SW480 (cell line): ENCODE measurements at places on chromosomes 6 and 20.
A peak's percentile ranks its signal among the peaks of the same experiment; 100 is the strongest.

GRCh38 chr6:53067849-53068361 lies 2.7 kb downstream of the FBXO9 start:
- no peak for DNase-seq

- DNase-seq: peak; percentile 62
These were observed 5.5 kb upstream of the SOX4 start for GRCh38 chr6:21587961-21588480.

- no peak for DNase-seq
These were observed 27.4 kb downstream of the NPEPL1 start for GRCh38 chr20:58719971-58720371.

DNA sequence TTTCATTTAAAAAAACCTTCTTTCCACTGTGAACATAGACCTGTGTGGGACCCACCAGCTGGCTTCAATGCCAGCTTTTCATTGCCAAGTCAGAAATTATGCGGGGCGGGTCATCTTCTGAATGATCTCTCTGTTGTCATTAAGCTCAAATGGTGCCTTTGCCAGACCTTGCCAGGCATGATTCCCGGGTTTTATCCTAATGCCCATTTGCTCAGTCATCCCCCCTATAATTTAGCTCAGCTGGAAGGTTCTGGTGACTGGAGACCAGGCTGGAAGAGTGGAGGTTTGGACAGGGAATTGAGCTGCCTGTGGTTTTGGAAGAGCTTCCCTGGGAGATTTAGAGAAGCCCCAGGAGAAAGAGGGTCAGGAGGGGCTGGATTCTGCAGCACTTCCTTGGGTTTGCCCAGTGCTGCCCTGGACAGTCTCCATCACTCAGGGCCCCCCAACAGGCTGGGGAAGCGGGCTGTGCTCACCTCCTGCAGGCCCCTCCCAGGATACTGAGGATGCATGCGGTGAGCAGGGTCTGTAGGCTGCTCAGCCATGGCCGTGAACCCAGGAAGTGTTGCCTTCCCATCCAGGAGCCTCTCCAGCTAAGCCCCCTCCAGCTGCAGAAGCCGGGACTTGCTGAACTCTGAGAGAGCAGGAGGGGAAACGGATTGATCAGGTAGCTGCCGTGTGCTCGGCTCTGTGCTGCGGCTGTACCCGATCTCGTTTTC lies 273.0 kb downstream of the CDH4 start:
- DNase-seq: no peak

DNA sequence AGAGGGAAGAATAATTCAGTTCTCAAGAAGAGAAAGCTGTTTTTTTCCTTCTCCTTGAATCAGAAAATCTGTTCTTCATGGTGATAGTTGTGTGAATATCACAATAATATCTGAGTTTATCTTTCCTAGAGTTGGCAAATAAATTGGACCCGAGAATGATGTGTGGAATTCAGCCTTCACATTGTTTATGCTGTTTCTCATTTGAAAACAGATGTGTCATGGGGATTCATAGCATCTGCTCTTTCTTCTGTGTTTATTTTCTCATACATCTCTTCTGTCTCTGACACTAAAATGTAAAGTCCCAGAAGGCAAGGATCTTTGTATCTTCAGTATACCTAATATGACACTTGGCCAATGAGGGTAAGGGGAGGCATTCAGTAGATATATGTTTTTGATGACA lies 103.6 kb upstream of the SGK1 start:
- DNase-seq: no peak

DNA sequence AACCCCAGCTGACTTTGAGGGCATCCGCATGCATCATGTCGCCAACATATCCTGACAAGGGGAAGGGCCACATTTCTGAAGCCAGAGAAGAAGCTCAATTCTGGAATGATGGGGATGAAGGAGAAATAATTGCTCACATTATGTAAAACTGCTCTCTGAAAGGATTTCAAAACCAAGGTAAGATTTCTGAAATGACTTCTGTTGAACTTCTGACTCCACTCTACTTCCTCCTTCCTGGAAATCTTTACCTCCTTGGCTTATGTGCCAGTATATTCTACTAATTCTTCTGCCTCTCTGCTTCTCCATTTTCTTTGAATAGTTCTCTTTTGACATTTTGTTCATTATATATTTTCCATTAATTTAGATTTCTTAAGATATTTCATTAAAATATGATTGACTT lies 31.9 kb downstream of the HLA-DPB1 start:
- DNase-seq: no peak

DNA sequence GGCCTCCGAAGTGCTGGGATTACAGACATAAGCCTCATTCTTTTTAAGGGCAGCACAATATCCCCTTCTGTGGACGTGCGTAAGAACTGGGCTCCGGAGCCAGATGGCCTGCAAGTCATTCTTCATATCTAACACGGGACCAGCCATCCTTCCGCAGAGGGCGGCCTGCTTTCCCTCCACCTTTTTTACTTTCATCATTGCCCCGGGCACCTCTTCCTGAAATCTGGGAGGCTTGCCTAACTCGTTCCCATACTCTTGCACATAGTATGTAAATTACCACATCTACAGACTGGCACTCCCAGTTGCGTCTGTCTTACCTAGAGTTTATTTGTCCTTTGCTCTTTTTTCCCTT lies 29.9 kb upstream of the SLC23A2 start:
- DNase-seq: no peak

GRCh38 chr6:107703606-107704005 lies 120.5 kb downstream of the SCML4 start:
- DNase-seq: no peak

DNA sequence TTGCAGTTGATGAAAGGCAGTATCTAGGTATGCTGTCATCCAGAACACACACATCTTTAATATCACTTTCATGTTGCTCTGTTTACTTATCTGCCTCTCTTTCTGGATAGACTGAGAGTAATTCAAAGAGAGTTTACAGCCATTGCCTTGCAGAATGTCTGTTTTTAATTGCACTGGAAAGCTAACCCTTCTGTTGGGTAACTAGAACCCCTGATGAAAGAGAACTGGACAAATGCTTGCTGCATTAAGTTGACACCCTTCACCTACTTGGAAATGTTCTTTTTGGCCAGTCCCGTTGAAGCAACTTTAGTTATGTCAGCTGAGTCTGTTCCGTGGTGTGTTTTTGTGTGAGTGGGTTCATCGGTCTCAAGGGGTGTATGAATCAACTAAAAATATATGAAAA lies 383.8 kb upstream of the CITED2 start:
- DNase-seq: no peak

DNA sequence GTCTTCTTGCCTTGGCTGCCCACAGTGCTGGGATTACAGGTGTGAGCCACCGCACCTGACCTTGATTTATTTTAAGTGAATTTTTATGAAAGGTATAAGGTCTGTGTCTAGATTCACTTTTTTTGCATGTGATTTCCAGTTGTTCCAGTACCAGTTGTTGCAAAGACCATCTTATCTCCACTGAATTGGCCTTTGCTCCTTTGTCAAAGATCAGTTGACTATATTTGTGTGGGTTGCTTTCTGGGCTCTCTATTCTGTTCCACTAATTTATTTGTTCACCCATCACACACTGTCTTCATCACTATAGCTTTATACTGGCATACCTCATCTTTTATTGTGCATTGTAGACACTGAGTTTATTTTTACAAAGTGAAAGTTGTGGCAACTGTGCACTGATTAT lies 56.3 kb downstream of the ANKS1A start:
- DNase-seq: no peak

GRCh38 chr20:10603971-10604864 lies 69.6 kb downstream of the JAG1 start:
- DNase-seq: peak; percentile 25

DNA sequence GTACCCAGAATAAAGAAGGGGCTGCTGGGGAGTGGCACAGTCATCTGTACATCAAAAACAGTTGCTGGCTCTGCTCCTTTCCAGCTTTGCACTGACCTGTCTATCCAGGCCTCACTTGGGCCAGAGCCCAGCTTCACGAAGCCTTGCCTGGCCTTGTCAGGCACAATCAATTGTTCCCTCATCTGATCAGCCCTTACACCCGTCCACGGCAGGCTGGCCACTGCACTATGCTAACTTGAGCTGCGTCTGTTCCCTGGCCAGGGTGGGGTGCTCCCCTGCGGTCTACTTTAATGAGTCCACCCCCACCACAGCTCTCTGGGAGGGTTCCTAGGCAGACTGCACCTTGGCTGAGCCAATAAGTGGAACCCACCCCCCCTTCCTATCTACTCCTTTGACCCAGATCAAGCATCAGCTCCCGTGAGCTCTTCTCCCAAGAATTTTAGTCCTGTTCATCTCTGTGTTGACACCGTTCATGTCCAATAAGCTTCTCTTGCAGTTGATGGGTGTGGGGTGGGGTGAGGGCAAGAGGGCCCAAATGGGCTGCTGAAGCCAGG lies 74.3 kb upstream of the MLN start:
- DNase-seq: no peak

- DNase-seq: no peak
These were observed 32.0 kb upstream of the KATNA1 start for GRCh38 chr6:149680503-149680902.

GRCh38 chr6:148455674-148456558 lies 113.3 kb downstream of the SASH1 start:
- no peak for DNase-seq

- DNase-seq: no peak
These were observed 127.0 kb upstream of the STXBP5 start for GRCh38 chr6:147077251-147077650.

DNA sequence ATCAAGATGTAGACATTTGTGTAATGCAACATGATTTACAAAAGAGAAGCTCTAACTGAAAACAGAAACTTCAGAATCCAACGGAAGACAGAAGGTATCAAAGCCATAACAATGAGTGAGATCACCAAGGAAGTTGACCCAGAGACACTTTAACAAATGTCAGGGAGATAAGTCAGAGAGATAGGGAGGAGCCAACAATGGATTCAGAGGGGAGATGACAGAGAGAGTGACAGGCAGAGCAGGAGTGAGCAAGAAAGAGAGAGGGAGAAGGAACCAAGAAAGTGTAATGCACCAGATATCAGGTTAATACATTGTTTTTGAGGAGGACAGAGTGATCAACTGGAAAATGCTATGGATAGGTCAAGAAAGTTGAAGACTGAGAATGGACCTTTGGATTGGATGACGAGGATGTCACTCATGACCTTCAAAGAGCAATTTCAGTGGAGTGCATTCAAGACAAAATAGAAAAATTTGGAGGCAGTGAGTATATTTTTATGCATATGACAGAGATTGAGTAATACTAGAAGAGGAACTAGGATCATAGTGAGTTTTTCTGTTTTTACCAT lies 86.6 kb downstream of the TRDN start:
- DNase-seq: no peak

DNA sequence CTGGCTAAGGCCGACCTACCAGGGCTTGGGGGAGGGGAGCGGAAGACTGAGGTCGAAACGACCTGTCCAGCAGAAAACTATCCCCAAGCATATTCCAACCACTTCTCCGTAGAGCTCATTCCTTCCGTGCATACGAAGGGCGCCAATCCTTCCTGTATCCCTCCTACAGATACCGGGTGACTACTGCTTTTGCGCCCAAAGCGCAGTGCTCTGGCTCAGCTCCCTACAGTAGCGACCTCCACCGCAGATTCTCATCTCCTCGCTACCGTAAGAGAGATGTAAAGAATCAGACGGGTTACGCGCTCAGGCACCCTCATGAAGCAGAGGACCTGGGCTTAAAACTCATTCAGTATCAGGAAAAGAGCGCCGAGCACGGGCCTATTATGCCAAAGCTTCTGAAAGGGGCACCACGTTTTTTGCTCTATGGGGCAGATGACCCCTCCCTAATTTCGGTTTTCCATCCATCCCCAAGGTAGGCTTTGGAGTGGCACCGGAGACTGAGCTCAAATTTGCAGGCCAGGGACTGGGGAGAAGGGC lies 563 bp upstream of the NNAT start:
- no peak for DNase-seq

- no peak for DNase-seq
These were observed 312.3 kb downstream of the PRL start for GRCh38 chr6:21984561-21984960.

- no peak for DNase-seq
These were observed 131.8 kb downstream of the FOXA2 start for GRCh38 chr20:22452442-22453011.

- no peak for DNase-seq
These were observed 48.9 kb downstream of the DUSP22 start for GRCh38 chr6:340991-341827.

DNA sequence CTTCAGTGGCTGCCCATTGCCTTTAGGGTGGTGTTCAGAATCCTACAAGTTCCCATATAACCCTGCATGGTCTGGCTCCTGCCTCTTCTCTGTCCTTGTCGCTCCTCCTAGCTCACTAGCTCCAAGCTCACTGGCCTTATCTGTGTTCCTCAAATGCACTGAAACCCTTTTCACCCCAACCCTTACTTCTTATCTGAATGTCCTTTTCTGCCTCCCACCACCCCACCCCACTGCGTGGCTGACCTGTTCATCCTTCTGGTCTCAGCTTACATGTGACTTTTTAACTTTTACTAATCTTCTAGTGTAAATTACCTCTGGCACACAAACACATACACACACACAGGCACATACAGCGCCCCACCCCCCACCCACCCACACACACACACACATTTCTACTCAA lies 41.0 kb upstream of the GLP1R start:
- no peak for DNase-seq

DNA sequence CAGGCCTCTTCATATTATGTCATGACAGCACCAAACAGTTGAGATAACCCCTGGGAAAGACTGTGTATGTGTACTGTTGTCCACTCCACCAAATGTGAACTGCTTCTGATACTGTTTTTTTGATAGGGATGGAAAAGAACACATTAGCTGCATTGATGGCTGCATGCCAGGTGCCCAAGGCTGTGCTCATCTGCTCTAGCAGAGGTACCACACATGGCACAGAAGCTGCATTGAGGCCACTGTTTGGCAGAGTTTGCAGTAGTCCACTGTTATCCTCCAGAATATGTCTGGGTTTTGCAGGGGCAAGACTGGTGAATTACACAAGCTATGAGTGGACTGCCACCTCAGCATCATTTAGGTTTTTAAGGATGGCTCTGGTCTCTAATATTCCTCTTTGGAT lies 28.2 kb upstream of the ELMO2 start:
- DNase-seq: no peak

DNA sequence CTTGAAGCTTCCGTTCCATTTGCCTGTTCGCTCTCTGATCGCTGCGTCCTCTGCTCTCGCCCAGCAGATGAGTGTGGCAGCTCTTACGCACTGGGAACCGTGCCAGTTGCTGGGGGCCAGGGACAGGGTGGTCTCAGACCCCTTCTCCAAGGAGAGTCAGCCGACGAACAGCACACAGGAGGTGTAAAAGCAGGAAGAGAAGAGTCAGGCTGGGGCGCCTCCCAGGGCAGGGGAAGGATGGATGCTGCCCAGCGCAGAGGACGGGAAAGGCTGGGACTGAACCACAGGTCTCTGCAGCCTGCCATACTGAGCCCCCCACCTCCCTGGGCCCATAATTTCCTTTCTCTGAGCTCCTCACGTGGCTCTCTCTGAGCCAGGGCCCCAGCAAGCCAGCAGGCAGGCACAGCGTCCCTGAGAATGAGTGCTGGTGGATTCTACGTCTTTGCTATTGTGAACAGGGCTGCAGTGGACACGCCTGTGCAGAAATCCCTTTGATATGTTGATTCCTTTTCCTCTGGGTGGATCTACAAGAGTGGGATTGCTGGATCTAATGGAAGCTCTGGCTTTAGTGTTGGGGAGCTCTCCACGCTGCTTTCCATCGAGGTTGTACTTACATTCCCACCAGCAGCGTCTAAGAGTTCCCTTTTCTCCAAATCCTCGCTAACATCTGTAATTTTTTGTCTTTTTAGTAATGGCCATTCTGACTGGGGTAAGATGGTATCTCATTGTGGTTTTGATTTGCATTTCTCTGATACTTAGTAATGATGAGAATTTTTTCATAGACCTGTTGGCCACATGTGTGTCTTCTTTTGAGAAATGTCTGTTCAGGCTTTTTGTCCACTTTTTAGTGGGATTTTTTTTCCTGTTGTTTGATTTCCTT lies 104.1 kb downstream of the PSMB1 start:
- no peak for DNase-seq
